ENCODE measurements at places on chromosomes 3 and 15. TPM values are rescaled to one million over a fixed set of nuclear protein-coding genes. Genes with fewer than 3 reads are reported as not detected.

Gene NUP210
- total RNA-seq = 19.8 TPM

Gene C3orf20
- 0.14 TPM for total RNA-seq

- no peak overlapping the region for H3K27ac ChIP-seq
- H3K4me1 ChIP-seq = no peaks in the 10 kb centered on the region
- no peaks in the 10 kb centered on the region for H3K36me3 ChIP-seq
- DNase-seq = no peak
- no peak overlapping the region for H3K4me3 ChIP-seq
These were observed 76.9 kb downstream of the CTNNB1 start for GRCh38 chr3:41276191-41276590.

- no peak overlapping the region for H3K27ac ChIP-seq
- no peak overlapping the region for H3K4me3 ChIP-seq
- H3K36me3 ChIP-seq = peaks cover 90% of the 10 kb centered on the region
- DNase-seq = no peak
- H3K4me1 ChIP-seq = no peaks in the 10 kb centered on the region
- no peaks in the 10 kb centered on the region for H3K27me3 ChIP-seq
These were observed 179.7 kb downstream of the ITPR1 start for GRCh38 chr3:4672725-4673275.

Gene SFMBT1
- total RNA-seq = 17.2 TPM

Gene ICE2
- 49.9 TPM for total RNA-seq

Gene GOLGA6L7
- total RNA-seq = not detected

Gene SLC24A5
- 0.84 TPM for total RNA-seq

Gene CD96
- total RNA-seq = 9.5 TPM

GRCh38 chr3:189288348-189289235, 116.8 kb downstream of the TPRG1 start:
- no peak overlapping the region for H3K4me3 ChIP-seq
- no peak overlapping the region for H3K27ac ChIP-seq
- H3K4me1 ChIP-seq = no peaks in the 10 kb centered on the region
- no peak for DNase-seq
- H3K27me3 ChIP-seq = no peaks in the 10 kb centered on the region

Gene PRR23E
- not detected for total RNA-seq

Gene GOLGA6A
- not detected for total RNA-seq

Gene GRAMD2A
- total RNA-seq = 27.4 TPM

DNA sequence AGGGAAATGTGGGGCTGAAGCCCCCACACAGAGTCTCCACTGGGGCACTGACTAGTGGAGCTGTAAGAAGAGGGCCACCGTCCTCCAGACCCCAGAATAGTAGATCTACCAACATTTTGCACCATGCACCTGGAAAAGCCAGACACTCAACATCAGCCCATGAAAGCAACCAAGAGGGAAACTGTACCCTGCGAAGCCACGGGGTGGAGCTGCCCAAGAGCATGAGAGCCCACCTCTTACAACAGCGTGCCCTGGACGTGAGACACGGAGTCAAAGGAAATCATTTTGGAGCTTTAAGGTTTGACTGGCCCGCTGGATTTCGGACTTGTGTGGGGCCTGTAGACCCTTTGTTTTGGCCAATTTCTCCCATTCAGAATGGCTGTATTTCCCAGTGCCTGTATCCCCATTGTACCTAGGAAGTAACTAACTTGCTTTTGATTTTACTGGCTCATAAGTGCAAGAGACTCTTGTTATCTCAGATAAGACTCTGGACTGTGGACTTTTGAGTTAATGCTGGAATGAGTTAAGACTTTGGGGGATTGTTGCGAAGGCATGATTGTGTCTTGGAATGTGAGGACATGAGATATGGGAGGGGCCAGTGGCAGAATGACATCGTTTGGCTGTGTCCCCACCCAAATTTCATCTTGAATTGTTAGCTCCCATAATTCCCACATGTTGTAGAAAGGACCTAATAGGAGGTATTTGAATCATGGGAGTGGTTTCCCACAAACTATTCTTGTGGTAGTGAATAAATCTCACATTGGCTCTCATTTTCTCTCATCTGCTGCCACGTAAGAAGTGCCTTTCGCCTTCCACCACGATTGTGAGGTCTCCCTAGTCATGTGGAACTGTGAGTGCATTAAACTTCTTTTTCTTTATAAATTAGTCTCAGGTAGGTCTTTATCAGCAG, 105.8 kb downstream of the CBLB start:
- no peaks in the 10 kb centered on the region for H3K27me3 ChIP-seq
- no peak overlapping the region for H3K27ac ChIP-seq
- peaks cover 6% of the 10 kb centered on the region for H3K36me3 ChIP-seq
- DNase-seq = no peak

Gene PHC3
- total RNA-seq = 84.4 TPM

GRCh38 chr3:95334461-95334860, 1271.6 kb downstream of the NSUN3 start:
- no peak overlapping the region for H3K4me3 ChIP-seq
- DNase-seq = no peak
- no peaks in the 10 kb centered on the region for H3K27me3 ChIP-seq
- H3K36me3 ChIP-seq = no peaks in the 10 kb centered on the region

DNA sequence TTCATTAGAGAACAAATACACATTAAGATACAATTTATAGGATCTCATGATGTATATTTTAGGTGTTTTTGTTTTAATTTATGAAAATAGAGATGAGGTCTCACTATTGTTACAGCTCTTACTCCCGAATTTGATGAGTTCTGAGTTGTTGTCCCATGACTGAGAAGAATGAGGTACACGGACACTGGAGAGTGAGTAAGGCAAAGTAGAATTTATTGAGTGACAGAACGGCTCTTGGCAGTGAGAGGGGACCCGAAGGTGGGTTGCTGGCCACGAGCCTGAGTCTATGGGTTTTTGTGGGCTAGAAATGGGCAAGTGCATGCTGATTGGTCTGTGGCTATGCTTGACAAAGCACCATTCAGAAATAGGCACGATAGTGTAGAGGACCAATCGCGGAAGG, 3.1 kb upstream of the RNF168 start:
- H3K27me3 ChIP-seq = no peaks in the 10 kb centered on the region
- no peak overlapping the region for H3K27ac ChIP-seq
- no peaks in the 10 kb centered on the region for H3K4me1 ChIP-seq
- no peak overlapping the region for H3K4me3 ChIP-seq
- DNase-seq = no peak

DNA sequence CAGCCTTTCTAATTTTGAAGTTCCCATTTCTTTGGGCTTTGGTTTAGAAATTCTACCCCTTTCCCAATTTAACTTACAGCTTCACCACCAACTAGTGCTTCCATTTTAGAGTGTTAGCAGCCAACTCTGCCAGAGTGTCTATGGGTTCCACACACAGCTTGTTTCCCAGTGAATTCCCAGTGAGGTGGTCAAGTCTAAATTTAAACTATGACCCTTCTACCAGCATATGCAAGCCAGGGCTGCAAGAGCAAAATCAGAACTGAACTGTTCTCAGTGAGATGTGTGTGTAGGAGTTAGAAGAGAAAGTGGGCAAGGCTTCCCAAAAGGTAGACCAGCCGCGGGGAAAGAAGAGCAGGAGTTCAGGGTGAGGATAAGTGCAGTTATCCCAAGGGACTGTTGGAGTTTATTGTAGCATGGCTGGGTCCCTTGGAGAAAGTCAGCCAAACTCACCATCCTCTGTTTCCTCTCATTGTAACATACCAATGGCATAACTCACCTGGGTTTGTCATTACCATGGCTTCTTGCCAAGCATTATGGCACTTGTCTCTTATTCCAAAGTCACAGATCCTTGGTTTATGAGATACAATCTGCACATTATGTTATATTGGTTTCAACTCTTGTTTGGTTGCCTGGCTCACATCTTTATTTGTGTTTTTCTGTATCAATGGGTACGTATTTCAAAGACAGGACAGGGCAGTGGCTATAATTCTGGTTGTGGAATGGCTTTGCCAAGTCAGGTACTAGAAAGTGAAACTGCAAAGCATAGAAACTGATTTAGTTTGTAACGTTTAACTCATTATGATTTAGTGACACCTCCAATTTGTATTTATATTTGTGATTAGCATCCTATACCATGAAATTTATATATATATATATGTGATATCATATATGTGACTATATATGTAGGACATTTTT, 130.2 kb upstream of the UMPS start:
- DNase-seq = no peak
- no peaks in the 10 kb centered on the region for H3K4me1 ChIP-seq
- H3K27ac ChIP-seq = no peak overlapping the region

DNA sequence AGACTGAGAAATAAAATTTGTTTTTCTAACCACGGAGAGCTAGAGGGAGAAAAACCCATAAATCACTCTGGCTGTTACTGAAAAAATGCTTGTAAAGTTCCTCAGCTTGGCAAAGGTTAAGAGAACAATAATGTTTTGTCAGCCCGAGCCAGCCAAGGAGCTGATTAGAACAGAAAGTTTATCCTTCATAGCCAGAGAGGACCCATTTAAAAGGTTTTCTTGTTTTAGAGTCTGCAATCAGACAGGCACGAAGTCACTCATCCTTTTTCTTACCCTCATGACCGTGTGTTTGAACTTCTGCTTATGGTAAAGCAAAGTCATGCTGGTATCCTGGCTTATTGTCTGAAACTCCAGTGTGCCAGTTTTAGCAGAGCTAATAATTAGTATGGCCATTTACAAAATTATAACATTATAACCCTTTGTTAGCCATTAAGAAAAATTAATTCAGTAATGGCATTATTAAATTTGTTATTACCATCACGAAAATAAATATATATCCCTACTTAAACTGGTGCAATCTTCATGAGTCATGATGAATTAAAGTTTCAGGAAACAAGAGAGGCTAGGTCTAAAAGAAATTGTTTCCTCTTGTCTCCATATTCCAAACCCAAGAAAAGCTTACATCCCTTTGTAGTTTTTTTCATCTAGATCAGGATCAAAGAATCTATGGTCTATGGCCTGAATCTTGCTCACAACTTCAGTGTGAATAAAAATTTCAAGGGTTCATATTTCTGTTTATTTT, 13.5 kb upstream of the STXBP5L start:
- no peaks in the 10 kb centered on the region for H3K36me3 ChIP-seq
- no peak for DNase-seq
- H3K4me1 ChIP-seq = no peaks in the 10 kb centered on the region
- no peak overlapping the region for H3K27ac ChIP-seq
- no peak overlapping the region for H3K4me3 ChIP-seq

DNA sequence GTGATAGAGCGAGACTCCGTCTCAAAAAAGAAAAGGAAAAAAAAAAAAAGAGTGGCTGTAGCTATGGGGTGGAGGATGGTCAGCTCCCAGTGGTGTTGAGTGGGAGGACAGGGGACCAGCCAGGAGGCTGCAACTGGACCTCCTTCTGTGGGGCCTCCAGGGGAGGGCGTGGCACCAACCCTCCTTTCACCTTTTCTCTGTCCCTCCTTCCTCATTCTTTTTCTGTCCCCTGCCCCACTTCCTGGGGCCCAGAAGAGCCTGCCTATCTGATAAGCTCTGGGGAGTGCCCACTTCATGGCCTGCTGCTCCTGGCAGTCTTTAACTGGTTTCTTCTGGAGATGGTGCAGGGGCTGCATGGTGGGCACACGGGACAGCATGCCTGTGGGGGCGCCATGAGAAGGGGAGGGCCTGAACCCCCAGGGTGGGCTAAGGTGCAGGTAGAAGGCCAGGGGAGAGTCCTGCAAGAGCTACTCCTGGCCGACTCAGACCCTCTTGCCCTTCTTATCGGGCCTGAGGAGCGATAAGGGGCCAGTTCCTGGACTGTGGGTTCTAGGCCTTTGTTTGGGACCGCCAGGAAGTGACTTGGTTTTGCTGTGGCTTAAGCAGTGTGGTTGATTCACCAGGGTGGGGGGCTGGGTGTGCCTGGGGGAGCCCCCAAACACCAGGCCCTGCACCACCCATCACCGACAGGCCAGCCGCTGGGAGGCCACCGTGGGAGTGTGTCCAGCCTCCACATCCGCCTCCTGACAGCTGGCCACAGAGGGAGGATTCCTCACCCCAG, 49.4 kb upstream of the FLNB start:
- no peaks in the 10 kb centered on the region for H3K36me3 ChIP-seq
- H3K27me3 ChIP-seq = no peaks in the 10 kb centered on the region
- no peak overlapping the region for H3K4me3 ChIP-seq
- no peak for DNase-seq

Gene SLC12A8
- 11.8 TPM for total RNA-seq

GRCh38 chr15:31893780-31894179, 136.5 kb upstream of the CHRNA7 start:
- H3K27ac ChIP-seq = no peak overlapping the region
- no peaks in the 10 kb centered on the region for H3K4me1 ChIP-seq
- no peak overlapping the region for H3K4me3 ChIP-seq
- H3K36me3 ChIP-seq = no peaks in the 10 kb centered on the region
- peaks cover 7% of the 10 kb centered on the region for H3K27me3 ChIP-seq

DNA sequence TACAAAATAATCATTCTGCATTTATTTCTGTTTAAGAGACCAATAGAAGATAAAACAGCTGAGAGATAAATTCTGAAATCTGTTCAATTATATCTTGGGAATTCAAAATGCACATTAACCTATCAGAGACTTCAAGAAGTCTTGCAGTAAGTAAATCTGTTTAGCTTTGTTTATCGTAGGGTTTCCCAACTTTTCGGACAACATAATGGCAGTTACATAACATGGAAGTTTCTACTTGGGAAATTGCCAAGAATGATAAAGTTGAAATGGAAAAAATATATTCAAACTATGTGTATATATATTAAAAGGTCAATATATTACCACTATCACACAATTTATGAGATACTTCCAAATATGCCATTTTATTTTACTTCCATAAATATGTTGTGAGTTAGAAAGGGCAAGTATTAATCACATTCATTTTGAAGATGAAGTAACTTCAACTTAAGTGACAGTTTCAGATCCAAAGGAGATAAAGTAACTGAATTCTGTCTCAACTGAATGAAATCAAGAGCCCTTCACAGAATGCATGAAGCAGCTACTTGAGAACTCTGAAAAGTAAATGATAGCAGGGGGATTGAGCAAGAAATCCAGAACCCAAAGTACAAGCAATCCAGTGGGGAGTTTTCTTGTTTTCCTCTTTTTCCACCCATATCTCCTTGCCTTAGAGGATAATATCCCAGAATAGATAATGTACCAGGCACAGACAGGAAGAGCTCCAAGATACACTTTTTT, 108.8 kb downstream of the PLOD2 start:
- H3K4me1 ChIP-seq = no peaks in the 10 kb centered on the region
- no peak for DNase-seq
- no peak overlapping the region for H3K4me3 ChIP-seq
- H3K36me3 ChIP-seq = no peaks in the 10 kb centered on the region
- no peaks in the 10 kb centered on the region for H3K27me3 ChIP-seq
- no peak overlapping the region for H3K27ac ChIP-seq

- no peak overlapping the region for H3K4me3 ChIP-seq
- H3K27ac ChIP-seq = no peak overlapping the region
- no peaks in the 10 kb centered on the region for H3K27me3 ChIP-seq
- no peak for DNase-seq
- no peaks in the 10 kb centered on the region for H3K4me1 ChIP-seq
These were observed 76.3 kb downstream of the RAB11A start for GRCh38 chr15:65945616-65946015.

DNA sequence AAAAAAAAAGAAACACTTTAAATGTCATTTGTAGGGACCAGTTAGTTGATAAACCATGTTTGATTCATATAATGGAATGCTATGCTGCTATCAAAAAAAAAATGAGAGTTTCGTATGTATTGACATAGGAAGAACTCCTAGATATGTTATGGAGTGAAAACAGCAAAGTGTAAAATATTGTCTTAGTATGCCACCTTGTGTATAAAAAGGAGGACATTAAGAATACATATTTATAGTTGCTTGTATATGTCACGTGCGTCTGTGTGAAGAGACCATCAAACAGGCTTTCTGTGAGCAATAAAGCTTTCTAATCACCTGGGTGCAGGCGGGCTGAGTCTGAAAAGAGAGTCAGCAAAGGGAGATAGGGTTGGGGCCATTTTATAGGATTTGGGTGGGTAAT, 39.5 kb downstream of the KBTBD8 start:
- H3K27me3 ChIP-seq = no peaks in the 10 kb centered on the region
- H3K27ac ChIP-seq = no peak overlapping the region
- DNase-seq = no peak
- H3K4me1 ChIP-seq = no peaks in the 10 kb centered on the region
